ENCODE measurements at places on chromosomes 1 and 21.

GRCh38 chr1:34113887-34114286 lies 51.1 kb downstream of the CSMD2 start:
- no peak for DNase-seq

GRCh38 chr1:16164213-16165072 lies 8.6 kb upstream of the EPHA2 start:
- DNase-seq: peak; percentile 95

GRCh38 chr1:240152611-240153297 lies 61.1 kb downstream of the FMN2 start:
- DNase-seq: peak; percentile 65

DNA sequence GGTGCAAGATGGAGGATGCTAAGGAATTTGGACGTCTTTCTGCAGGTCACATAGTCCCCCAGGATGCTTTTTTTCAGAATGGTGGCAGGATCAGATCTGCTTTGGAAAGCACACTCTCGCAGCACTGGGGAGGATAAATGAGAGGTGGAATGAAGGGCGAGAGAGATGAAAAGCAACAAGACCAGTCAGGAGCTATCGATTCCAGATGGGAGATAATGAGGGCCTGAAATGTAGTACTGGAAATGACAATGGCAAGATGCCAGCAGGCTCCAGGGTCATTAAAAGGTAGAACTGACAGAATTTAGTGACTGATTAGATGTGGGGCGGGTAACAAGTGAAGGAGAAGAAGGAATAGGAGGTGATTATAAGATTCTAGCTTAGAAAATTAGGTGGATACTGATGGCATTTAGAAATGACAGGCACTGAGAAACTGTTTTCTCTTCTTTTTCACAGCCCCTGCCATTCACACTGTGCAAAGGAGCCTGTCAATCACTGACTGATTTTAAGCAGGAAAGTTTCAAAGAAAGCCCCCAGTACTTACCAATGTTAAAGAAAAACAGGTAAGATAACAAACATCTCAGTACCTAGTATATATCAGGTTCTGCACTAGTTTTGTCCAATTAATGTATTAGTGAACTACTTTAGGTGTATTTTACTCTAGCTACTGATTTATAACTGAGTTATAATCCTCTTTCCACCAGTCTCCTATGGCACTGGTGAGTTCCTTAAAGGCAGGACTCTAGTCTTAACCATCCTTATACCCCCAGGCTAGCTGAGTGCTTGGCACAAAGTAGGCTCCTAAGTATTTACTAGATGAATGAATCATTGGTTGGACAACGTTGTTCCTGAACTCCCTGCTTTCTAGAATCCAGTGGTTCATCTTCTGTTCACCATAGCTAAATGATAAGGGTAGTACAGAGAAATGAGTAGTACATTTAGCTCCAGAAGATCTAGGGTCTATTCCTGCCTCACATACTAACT lies 9.2 kb downstream of the PIGM start:
- DNase-seq: peak; percentile 72

DNA sequence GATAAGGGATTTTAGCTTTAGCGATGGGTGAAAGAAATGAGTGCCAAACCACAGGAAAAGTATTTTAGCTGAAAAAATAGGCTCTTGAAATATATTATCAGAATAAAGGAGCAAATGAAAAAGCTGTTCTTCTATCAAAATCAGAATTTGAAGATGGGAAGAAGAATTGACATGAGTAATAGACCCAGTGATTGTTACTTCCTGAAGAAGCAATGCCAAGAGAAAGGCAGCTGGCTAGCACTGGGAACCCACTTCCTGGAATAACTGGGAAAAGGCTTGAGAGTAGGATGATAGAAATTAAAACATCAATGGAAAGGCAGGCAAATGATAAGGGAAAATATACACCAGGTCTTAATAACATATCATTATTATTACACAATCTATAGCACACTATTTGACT lies 29.9 kb upstream of the LYPLAL1 start:
- DNase-seq: peak; percentile 41

GRCh38 chr1:150973836-150974579 lies 627 bp downstream of the CERS2 start:
- peak; percentile 34 for DNase-seq

DNA sequence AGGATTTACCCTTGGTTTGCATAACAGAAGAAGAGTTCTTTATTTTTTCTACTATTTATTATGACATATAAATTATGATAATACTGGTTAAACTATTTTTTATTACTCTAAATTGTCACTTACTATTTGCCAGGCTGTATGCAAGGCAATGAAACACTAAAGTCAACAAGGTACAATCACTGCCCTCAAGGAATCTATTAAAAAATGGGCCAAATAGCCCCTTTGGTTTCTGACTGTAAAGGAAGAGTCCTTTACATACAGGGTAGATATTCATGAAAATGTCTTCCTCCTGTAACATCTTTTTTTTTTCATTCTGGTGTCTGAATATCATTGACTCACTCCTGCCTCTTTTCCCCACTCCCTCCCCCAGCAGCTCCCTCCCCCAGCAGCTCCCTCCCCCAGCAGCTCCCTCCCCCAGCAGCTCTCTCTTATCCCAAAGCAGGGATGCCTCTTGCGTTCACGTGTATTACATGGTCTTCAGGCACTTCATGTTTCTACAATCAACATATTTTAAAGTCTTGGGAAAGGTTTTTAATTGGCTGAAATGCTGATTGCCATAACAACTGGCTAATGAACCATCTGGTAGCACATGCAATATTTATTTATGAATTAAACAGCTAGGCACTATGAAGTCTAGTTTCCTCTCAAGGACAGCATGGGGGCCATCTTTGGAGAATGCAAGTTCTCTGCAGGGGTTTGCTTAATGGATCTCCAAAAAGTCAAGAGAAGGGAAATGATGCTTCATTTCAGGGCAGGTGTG lies 400.4 kb upstream of the PLXNA2 start:
- DNase-seq: no peak

- no peak for DNase-seq
Measured at GRCh38 chr1:105005594-105006195, 1256.0 kb downstream of the AMY1C start.

DNA sequence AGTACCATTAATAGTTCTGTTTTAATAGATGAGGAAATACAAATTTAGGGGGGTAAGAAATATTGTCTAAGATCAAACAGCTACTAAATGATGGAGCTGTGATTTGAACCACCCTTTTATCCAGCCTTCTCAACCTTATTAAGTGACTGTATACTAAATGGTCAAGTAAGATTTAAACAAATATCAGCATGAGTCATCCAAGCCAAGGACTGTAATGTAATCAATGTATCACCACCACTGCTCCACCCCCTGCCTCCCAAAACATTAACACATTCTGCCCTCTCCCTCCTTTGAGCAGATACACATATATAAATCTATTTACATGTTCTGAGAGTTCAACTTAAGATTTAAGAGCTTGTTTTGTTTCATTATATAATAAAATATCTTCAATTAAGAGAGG lies 58.9 kb downstream of the LRRC40 start:
- peak; percentile 56 for DNase-seq
